RKO (cell line): ENCODE measurements at places on chromosomes 5 and 9.
A peak's percentile ranks its signal among the peaks of the same experiment; 100 is the strongest.

DNA sequence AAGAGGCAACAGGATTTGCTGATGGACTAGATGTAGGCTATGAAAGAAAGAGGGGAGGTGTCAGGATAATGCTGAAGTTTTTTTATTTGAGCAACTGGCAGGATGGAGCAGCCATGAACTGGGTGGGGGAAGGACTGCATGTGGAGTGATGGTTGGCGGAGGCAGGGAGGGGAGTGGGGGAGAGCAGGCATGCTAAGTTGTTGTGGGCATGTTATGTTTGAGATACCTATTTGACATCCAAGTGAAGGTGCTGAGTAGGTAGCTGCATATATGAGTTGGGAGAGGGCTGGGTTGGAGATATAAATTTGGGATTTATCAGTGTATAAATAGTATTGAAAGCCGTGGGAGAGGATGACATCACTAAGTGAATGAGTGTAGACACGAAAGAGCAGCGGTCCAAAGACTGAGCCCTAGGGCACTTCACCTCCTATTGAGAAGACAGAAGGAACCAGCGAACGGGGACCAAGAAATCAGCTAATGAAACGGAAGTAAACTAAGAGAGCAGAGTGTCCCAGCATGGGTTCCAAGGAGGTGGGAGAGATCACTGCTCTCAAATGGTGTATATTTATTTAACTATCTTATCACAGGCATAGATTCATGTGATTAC, 7.4 kb downstream of the BSPRY start:
- DNase-seq, result no peak

GRCh38 chr5:176629853-176630680, at the start of the genes EIF4E1B and SNCB:
TSS of gene EIF4E1B (plus strand) at chr5:176630675. CDS start at chr5:176642788, 12,113 bp downstream.
TSS of gene SNCB (minus strand) at chr5:176630534. CDS start at chr5:176629654, 880 bp downstream.
- no peak for DNase-seq

GRCh38 chr9:5893134-5893505, 2.4 kb downstream of the MLANA start:
- no peak for DNase-seq

- DNase-seq, result no peak
Measured at GRCh38 chr5:160702934-160703333, 149.1 kb downstream of the ATP10B start.

- DNase-seq, result no peak
Measured at GRCh38 chr5:140338336-140338735, 8.1 kb downstream of the HBEGF start.

GRCh38 chr5:59763541-59763940, 130.0 kb downstream of the PDE4D start:
- DNase-seq, result no peak

GRCh38 chr5:150064681-150065220, 21.6 kb downstream of the CSF1R start:
- DNase-seq, result no peak

DNA sequence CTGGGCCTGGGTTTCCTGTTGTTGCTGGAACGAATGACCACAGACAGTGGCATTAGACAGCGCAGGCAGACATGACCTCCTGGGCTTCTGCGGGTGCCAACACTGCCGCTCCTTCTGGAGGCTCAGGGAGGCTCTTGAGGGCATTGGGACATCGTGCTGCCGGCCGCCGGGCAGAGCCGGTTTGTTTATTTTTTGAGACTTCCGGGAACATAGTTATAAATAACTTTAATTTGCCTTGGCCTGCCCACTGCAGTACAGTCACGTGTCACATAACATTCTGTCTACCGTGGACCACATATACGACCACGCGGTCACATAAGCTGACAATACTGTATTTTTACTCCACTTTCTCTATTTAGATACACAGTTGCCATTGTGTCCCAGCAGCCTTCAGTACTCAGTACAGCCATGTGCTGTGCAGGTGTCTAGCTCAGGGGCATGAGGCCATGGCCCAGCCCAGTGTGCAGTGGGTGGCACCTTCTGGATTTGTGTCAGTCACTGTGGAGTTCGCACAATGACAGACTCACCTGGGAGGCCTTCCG, 8.2 kb upstream of the TOR4A start:
- no peak for DNase-seq

GRCh38 chr9:112203536-112203935, 28.4 kb upstream of the SUSD1 start:
- DNase-seq, result peak; percentile 36

GRCh38 chr9:16293610-16294009, 576.9 kb downstream of the BNC2 start:
- no peak for DNase-seq
